ENCODE measurements at places on chromosomes 16 and 17.

DNA sequence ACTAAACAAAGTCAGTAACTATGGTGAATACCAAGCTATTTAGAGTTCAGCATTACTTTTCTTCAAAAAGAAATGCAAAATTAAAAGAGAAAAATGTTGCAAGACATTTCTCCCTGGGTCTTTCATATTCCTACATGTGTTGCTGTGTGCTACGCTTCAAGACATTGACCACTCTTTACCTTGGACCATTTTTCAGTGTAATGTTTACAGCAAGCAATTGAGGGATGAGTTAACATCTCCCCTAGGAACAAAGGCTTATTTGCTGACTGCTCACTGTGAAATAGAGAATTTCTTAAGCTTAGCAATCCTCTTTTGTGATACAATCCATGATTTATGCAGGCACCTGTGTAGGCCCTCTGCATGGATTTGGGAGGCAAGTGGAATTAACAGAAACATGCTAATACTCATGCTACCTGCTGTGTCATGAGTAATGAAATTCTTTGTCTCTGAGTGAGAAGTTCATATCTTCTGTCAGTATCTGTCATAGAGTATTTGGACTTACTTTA is 1202.9 kb upstream of the CDH8 start:
- DNase-seq: no peak

GRCh38 chr16:17098685-17099084 is 372.1 kb downstream of the XYLT1 start:
- no peak for DNase-seq

DNA sequence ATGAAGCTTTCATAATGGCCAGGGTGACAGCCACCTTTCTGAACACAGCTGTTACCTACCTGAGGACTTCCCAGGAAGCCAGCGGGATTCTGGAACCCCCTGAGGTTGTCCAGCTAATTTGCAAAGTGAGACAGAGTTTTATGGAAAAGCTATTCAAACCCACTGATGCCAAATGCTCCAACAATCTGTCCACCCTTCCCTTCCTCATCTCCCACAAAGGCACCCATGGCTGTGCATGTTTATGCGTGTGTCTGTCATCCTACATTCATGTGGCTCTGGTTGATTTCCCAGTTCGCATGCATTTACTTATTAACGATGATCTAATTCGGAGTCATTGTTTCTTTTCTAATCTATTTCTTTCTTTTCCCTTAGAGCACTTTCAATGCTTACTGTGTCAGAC is 217.1 kb downstream of the SLC39A11 start:
- no peak for DNase-seq

GRCh38 chr16:17515421-17516210 is 44.9 kb upstream of the XYLT1 start:
- DNase-seq: no peak

GRCh38 chr17:40431231-40431602 is 12.0 kb upstream of the IGFBP4 start:
- no peak for DNase-seq

DNA sequence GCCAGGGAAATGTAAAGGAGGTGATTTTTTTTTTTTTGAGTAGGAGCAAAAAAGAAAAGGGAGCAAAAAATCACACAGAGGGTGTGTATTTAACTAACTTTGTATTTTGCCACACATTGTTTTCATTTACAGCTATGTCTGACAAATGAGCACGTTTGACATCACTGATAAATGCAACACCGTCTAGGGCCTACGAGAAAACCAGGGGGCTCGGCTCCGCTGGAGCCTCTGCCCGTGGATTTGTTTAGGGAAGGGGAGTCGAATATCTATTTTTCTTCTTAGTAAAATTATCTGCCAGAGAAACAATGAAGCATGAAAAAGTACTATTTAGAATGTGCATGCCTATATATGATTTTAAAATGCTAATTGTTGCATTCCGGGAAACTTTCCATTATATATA is 6.8 kb downstream of the MAF start:
- no peak for DNase-seq

DNA sequence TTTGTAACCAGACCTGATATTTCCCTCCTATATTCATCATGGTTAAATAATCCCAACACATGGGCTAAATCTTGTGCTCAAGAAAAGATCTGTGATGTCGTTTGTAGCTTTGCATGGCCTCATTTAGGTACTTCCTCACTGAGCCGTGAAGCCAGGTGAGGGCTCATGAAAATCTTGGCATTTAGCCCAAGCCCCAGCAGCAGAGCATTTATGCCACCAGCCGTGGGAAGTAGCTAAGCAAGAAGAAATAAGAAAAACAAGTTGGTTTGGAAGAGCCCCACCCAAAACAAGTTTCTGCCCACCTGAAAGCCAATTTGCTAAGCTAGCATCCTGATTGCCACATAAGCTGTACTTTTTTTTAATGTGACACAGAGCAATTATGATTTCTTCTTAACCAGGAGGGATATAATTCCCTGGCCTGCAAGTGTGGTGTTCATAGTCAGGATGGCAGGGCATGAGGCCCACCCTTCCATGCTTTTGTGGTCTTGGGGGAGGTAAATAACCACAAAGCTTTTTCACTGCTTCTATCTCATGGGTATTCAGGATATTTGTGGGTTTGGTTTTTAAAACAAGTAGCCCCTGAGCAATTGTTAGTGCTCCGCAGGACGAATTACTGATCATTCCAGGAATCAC is 10.5 kb downstream of the TMIGD1 start:
- DNase-seq: no peak

Measured in left hindlimb (tissue), 1 donor.